Fibroblast of the conjunctiva (primary cell): ENCODE measurements at places on chromosomes 2 and 18.

GRCh38 chr2:234910186-234910679, 41.6 kb upstream of the SH3BP4 start:
- DNase-seq, result no peak

DNA sequence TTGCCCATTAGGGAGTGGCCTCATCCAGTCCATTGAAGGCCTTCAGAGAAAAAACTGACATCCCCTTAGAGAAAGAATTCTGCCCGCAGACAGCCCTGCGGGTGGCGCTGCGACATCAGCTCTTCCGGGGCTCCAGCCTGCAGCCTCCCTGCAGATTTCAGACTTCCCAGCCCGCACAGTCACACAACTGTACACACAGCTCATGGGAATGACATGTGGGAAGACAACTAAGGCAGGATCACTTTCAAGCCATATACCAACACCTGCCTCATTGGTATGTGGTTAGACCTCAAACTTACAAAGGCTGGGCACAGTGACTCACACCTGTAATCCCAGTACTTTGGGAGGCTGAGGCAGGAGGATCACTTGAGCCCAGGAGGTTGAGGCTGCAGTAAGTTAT, 24.8 kb upstream of the TUBB6 start:
- no peak for DNase-seq

DNA sequence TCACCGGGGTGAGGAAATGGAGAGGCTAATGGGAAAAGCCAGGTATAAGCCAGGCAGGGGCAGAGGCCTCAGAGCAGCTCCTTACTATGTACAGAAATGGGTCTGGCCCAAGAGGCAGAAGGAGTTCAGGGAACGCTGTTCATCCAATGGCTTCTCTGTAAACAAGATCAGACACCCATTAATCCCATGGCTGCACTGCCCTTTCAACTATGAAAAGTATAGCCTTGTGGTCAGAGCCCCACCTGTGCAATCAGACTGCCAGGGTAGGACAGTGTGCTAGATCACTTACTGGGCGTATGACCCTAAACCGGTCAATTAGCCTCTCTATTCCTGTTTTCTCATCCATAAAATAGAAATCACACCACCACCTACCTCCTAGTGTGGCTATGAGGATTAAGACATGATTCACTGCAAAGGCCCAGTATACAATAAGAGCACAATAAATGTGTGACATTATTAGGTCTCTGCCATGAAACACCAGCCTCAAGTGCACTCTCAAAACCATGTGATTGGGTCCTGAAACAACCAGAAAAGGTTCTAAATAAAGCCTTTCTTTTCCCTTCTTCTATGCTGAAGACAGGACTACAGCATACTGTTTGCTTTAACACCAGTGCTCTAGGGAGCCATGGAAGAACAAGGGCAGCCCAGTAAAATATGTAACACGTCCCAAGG, 4.4 kb downstream of the ANKRD44 start:
- no peak for DNase-seq

- DNase-seq, result no peak
Measured at GRCh38 chr2:11029136-11029535, 117.4 kb downstream of the KCNF1 start.
